Epithelial cell of proximal tubule (primary cell): ENCODE measurements at places on chromosomes 4 and X.

GRCh38 chr4:56217343-56217890 is 169.9 kb downstream of the AASDH start:
- DNase-seq, result no peak

DNA sequence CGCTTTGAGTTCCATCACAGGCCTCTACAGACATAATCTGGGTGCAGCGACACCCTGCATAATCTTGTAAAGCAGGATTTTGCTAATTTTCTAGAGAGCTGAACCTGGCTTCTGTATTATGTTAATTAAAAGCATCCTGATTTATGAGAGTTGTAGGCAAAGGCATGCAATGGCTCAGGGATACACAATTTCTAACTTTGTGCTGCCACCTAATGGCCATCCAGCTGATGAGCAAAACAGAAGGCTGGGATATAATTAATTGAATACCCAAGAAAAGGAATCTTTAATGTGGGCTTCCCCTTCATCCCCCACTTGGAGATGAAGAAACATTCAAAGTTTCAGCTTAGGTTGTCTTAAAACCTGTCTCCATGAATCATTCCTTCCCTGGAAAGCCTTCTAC is 78.1 kb downstream of the BMP15 start:
- no peak for DNase-seq

DNA sequence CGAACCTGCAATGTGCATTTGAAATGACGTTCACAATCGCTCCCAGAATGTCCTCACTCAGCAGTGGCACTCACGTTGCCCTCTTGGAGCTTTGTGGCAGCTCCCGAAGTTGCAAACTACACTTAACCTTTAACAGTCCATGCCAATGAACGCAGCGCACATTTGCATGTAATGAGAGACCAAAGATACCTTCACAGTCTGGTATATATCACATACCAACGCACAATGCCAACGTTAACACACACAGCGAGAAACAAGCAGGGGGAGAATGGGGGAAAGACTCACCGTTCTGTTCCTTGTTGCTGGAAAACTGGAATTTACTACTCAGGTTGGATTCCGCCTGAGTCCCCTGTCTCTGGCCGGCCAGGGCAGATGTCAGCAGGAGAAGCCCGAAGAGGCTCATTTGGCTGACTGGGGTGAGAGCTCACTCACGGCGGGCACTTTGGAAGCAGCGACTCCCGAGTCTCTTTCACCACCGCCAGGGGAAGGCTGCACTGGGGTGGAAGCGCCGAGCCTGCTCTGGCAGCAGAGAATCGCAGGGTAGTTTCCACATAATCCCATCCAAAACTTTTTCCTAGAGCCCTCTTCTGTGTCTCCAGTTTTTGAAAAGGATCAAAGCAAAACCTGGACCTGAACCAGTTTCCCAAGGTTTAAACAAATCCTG is 966 bp downstream of the PDGFC start:
- no peak for DNase-seq

- DNase-seq, result no peak
Measured at GRCh38 chrX:17613979-17614588, 123.2 kb upstream of the SCML1 start.

GRCh38 chr4:72031868-72032608 is at the start of gene NPFFR2:
NPFFR2 (plus strand) TSS chr4:72032000; CDS start chr4:72128592, 96,592 bp downstream.
- DNase-seq, result no peak

DNA sequence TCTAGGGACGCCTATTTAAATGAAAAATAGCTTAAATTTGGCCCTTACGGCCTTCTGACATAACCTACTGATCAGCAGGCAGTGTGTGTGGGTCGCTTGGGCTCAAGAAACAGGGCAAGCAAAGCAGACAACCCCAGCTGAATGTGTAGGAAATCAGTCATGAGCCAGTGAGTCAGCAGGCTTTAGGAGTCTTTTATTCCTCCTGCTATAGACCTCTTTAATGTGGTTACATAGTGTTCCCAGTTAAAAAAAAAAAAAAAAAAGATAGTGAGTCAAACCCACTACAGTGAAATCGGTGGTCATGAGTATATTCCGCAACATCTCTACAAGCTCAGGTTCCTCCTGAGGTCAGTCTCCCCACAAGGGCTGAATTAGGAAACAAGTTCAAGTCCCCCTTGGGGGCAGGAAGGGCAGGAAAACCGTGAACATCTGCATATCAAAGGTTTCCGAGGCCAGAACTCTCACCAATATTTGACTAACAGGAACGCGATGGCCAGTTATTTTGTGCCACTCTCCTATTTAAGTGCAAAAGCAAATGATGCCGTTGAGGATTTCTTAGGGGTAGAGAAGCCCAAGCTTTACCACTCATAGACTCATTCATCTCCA is 32.7 kb downstream of the ACSL1 start:
- DNase-seq, result peak; percentile 91

GRCh38 chr4:60129740-60130139 is 1070.4 kb upstream of the ADGRL3 start:
- no peak for DNase-seq

DNA sequence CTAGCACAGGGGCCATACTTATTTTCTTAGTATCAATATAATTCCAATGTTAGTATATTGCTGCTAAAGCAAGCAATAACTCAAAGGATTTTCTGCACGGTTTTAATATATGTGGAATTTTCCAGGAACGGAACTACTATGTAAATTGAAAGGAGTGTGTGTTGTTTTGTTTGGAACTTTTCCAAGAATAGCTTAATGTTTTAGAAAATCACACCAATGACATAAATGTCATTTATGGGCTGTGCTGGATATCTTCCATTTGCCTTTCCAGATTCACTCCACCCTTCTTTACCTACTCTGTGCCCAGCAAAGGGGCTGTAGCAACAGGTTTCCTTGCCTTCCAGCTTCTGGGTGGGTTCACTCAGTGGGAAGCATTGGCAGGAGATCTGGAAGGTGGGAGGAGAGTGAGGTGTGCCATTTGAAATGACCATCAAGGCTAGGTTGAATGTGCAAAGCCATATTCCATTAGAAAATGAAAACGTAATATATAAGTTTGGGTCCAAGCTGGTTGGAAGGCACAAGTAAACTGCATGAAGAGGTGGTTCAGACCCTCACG is 25.2 kb upstream of the ZFX start:
- DNase-seq, result no peak

DNA sequence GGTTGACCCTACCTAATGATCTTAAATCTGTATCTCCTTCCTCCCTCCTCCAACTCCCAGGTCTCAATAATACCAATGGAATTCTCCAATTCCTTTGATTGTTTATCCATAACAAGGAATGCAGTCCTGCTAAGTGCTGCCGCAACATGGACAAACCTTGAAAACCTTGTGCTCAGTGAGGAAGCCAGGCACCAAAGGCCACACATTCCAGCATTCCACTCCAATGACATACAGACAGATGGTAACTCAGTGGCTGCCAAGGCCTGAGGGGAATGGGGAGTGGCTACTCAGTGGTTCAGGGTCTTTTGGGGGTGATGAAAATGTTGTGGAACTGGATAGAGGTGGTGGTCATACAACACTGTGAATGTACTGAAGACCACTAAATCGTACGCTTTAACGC is 10.4 kb downstream of the HAUS7 start:
- no peak for DNase-seq

DNA sequence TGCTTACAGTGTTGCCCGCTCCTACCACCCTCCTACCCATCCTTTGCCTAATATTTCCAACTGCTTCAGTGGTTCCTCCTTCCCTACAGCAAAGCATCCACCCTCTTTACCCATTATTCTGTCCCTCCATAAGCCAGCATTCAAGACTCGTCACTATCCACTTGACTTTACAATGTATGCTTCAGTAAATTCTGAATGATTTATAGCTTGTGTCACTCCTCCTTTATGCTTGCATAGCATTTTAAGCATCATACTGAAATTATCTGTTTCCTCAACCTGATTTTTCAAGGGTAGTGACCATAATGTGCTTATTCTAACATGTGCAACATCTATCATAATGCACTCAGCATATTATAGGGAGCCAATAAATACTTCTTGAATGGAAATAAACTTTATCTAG is 365.5 kb downstream of the RAB28 start:
- DNase-seq, result no peak

DNA sequence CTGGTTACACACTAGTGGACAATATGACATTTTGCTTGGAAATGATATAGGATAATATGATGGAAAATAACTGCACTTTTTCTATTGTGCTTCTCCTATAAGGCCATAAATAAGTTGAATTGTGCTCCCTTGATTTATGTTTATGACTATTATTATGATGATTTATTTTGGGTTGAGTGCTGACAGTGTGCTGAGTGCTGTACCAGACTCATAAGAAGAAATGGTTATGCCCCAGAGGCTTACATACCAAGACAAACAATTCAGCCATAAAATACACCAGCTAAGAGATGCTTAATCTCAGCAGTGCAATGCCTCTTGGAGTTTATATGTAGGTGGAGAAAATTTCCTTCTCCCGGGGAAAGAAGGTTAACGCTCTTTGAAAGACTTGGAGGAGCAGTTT is 199.8 kb upstream of the NOCT start:
- no peak for DNase-seq

DNA sequence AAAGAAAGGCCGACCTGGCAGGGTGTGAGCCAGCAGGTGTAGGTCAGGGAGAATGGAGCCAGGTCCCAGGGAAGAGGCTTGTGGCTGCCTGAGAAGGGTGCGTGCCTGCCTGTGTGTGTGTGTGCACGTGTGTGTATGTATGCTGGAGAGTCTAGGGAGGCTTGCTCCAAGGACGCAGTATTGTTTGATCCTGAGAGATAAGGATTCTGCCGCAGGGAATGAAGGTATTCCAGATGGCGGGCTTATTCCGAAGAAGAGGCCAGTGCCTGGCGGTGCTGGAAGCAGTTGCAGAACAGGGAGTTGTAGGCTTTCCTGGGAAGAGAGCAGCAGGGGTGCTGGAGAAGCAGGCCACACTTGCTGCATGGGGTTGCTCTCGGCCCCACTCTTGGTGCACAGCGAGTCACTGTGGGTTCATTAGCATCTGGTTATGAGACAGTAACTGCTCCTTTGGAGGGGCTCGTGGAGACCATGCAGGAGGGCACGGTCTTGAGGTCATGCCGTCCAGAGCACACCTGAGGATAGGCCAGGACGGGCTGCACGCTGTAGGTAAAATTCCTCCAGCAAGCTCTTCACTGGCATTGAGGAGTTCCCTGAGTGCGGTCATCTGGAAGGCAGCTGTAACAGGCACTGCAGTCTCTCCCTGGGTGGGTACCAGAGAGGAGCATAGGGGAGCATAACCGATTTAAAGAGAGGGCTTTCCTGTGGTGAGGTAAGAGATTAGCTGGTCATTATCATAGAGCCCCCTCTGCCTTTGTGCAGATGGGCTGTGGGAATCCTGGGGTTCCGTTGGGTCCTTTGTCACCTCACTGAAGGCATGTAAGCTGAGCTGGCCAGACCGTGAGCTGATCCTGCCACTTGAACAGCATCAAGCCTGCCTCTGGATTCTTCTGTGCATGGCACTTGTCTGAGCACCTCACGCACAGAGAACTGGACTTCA is 29.9 kb upstream of the MSANTD1 start:
- DNase-seq, result no peak

DNA sequence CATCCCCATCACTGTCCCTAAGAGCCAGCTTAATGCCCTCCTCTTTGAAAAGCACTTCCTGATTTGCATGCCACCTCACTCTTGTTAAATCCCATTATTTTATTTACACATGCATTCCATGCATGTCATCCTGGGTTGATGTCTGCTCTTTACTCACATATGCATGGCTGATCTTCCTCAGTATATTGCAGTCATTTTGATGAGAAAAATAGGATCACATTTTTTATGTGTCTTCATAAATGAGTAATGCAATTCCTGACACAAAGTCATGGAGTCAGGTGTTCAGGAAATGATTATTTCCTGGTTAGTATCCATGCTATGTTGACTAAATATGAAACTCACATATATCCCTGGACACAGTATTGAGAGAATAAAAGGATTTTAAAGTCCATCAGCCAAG is 204.7 kb downstream of the SLIT2 start:
- no peak for DNase-seq

- DNase-seq, result no peak
Measured at GRCh38 chr4:173752610-173753230, 222.7 kb upstream of the HAND2 start.

DNA sequence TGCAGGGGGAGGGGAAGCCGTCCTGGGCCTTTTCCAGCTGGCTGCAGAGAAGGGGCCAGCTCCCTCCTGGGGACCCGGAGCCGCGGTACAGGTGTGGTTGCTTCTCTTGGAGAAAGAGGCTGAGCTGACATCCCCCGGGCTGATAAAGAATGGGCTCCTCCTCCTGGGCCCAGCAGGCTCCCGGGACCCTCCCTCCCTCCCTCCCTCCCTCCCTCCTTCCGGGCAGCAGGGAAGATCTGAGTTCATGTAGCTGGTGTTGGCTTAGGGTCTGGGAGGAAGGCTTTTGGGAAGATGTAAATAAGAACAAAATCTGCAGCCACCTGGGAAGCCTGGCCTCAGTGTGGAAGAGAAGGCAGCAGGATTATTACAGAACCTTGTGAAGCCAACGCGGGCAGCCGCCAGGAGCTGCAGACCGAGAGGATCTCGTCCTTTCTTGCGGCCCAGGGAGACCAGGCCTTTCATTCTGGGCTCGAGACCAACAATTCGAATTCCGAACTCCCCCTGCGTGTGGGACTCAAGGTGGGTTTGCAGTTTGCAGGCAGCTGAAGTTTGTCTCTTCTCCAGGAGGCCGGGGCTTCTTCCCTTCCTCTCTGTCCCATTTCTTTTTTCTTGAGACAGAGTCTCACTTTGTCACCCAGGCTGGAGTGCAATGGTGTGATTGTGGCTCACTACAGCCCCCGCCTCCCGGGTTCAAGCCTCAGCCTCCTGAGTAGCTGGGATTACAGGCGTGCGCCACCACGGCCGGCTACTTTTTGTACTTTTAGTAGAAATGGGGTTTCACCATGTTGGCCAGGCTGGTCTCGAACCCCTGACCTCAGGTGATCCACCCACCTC is at the start of gene PLCXD1:
TSS of gene PLCXD1 (plus strand) at position 216 of the 834 bp plus-strand sequence. CDS start 2,807 bp downstream, outside the sequence.
- no peak for DNase-seq

GRCh38 chr4:148795156-148795864 is 353.1 kb upstream of the NR3C2 start:
- DNase-seq, result no peak

GRCh38 chr4:19689511-19689910 is 562.2 kb upstream of the SLIT2 start:
- DNase-seq, result peak; percentile 82

DNA sequence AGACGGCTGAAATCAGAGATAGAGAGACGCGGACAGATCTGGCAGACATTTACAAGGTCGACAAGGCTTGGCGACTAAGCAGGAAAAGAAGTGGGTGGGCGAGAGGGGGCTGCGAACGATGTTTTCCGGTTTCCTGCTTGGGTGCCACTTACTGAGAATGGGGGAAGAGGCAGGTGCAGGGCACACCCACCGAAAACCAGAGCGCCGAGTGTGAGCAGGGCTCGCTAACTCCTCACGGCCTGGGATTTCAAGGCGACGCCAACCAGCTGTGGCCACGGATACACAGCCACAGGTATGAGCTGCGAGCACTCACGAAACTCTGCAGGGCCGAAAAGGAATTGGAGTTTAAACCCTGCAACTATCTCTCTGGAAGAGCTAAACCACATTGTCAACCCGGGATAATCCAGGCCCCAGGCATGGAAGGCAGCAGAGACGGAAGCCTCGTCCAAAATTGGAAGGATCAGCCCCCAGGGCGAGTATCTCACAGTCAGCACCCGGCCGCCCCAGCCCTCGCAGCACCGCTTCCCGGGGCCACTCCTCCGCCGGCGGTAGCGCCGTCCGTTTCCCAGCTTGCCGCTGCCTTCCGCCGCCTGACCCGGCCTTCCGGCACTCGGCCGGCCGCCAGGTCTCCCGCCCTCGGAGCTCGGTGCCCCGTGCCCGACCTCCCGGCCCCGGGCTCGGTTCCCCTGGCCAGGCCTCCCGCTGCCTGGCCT is 778 bp downstream of the CASP3 start:
- DNase-seq, result no peak

- DNase-seq, result no peak
Measured at GRCh38 chr4:115272594-115272993, 159.2 kb upstream of the NDST4 start.

- DNase-seq, result no peak
Measured at GRCh38 chr4:57044279-57044678, 65.6 kb downstream of the POLR2B start.
